ENCODE measurements at places on chromosomes 13 and 19. TPM values are rescaled to one million over a fixed set of nuclear protein-coding genes. Genes with fewer than 3 reads are reported as not detected.

Gene GPI
- total RNA-seq = 446 TPM

Gene ICAM3
- total RNA-seq = 18.7 TPM

Gene FGF22
- total RNA-seq = 1.4 TPM

Gene GARIN5A
- total RNA-seq = 8.2 TPM

Gene GIPC1
- 70.7 TPM for total RNA-seq

Gene SLC7A10
- total RNA-seq = 4.9 TPM
